Renal cortical epithelial cell (primary cell): ENCODE measurements at places on chromosomes 3 and 15. TPM values are rescaled to one million over a fixed set of nuclear protein-coding genes. Genes with fewer than 3 reads are reported as not detected.

ABI3BP gene
- total RNA-seq, result 0.69 and 52.6 TPM in 2 replicates

CD86 gene
- total RNA-seq, result not detected in 2 replicates

GOLGA8S gene
- 0.10 TPM in 1 of 2 replicates, not detected in the other for total RNA-seq

- no peak for DNase-seq
These were observed 93.8 kb downstream of the FHIT start for GRCh38 chr3:61157414-61157813.

DNA sequence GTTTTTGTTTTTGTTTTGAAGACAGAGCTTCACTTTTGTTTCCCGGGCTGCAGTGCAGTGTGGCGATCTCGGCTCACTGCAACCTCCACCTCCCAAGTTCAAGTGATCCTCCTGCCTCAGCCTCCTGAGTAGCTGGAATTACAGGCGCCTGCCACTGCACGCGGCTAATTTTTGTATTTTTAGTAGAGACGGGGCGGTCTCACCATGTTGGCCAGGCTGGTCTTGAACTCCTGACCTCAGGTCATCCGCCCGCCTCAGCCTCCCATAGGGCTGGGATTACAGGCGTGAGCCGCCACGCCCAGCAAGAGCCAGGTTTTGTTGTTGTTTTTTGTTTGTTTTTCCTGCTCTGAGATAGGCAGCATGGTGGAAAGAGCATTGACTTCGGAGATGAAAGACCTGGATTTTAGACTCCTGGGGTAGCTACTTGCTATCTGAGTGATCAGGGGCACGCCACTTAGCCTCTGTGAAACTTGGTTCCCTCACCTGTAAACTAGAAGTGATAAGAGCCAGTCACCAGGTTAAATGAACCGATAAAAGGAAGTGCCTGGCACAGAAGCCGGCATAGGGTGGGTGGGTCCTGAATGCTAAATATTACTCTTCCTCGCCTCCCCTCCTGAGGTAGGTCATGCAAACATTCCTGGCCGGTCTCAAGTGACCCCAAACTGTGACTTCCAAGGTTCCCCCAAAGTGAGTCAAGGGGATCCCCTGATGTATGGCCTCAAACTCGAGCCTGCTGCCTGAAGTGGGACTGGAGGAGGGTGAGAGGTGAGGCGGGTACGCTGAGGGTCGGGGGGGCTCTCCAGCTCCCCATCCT lies 62.9 kb upstream of the MCF2L2 start:
- no peak for DNase-seq

- no peak for DNase-seq
These were observed 97.3 kb upstream of the C2CD4B start for GRCh38 chr15:62262305-62262941.

DNA sequence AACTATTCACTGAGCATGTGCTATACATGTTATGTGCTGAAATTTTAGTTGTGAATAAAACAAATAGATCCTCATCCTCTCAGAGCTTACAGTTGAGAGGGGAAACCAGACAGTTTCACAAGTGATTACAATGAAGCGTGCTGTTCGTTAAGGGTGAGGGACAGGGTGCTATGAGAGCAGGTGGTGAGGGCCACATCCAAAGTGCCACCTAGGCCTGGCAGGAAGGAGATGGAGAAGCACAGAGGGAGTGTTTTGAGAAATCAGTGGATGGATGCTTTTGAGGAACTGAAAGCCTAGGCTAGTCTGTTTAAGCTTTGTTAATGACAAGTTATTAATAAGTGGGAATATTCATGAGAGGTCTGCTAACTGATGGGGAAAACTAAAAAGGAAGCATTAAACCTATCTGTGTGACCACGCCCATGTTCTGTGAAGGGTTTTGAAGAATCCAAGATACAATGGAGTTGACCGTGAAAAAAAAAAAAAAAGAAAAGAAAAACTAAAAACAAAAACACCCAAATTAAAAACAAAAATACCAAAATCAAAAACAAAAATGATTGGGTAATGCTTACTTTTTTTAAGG lies 7.3 kb downstream of the MCTP2 start:
- DNase-seq, result no peak

- DNase-seq, result no peak
These were observed 584 bp upstream of the LARS2 start for GRCh38 chr3:45387636-45388348.

- DNase-seq, result no peak
These were observed 239.0 kb downstream of the SLCO3A1 start for GRCh38 chr15:92092289-92093105.

GRCh38 chr15:64466408-64467141 lies 6.2 kb downstream of the ZNF609 start:
- DNase-seq, result peak; percentile 64
